ENCODE measurements at places on chromosomes 3 and 15. TPM values are rescaled to one million over a fixed set of nuclear protein-coding genes. Genes with fewer than 3 reads are reported as not detected.

The ARNT2 gene
- total RNA-seq: not detected

The ACP3 gene
- total RNA-seq: not detected

DNA sequence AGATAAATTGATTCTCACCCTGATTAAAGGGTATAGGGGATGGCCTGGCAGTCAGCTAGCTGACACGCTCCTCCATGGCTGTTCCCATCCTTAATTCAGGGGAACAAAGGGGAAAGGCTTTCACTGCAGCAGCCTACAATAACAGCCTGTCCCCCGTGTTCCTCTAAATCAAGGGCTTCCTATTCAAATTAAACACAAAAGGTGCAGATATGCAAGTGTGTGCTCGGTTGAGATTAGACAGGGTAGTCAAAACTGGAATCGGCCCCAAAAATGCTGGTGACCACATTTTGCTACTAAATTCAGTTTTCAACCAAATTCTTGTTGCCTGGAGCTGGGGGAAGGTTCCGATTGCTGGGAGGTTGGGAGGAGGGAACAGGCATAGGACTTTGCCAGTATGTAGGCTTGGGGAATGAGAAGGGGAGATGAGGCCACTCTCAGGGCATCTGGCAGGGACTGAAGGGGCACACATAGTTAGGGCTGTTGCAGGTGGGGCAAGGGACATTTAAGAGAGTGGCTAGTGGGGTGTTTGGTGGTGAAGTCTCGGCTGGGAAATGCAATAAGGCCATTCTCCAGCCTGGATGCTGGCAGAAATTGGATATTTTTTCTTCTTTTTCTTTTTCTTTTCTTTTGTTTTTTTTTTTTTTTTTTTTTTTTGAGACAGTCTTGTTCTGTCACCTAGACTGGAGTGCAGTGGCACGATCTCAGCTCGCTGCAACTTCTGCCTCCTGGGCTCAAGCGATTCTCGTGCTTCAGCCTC, 32.9 kb upstream of the CTSH start:
- DNase-seq: no peak

- DNase-seq: no peak
Observed at GRCh38 chr15:46260937-46261336, 626.1 kb downstream of the SQOR start.

- DNase-seq: no peak
Observed at GRCh38 chr15:73941449-73941848, 15.2 kb downstream of the LOXL1 start.

DNA sequence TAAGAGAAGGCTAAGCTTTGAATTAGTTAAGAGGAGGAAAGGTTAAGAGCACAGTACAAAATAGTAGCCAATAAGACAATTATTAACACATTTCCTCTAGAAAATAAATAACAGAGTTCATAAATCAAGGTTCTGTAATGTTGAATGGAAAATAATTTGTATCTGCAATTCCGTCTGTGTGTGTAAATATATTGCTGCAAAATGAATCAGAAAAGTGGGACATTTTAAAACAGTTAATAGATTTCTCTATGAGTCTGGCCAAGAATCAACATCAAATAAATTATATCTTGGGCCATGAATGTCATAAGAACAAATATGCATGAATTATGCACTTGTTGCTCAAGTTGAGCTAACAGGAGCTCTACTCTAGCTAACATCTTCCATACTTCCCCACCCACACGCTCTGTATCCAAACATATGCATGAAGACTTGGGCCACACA, 14.2 kb upstream of the SUCNR1 start:
- no peak for DNase-seq

The NR2E3 gene
- total RNA-seq: not detected

GRCh38 chr3:30770387-30770786, 124.1 kb downstream of the GADL1 start:
- no peak for DNase-seq

DNA sequence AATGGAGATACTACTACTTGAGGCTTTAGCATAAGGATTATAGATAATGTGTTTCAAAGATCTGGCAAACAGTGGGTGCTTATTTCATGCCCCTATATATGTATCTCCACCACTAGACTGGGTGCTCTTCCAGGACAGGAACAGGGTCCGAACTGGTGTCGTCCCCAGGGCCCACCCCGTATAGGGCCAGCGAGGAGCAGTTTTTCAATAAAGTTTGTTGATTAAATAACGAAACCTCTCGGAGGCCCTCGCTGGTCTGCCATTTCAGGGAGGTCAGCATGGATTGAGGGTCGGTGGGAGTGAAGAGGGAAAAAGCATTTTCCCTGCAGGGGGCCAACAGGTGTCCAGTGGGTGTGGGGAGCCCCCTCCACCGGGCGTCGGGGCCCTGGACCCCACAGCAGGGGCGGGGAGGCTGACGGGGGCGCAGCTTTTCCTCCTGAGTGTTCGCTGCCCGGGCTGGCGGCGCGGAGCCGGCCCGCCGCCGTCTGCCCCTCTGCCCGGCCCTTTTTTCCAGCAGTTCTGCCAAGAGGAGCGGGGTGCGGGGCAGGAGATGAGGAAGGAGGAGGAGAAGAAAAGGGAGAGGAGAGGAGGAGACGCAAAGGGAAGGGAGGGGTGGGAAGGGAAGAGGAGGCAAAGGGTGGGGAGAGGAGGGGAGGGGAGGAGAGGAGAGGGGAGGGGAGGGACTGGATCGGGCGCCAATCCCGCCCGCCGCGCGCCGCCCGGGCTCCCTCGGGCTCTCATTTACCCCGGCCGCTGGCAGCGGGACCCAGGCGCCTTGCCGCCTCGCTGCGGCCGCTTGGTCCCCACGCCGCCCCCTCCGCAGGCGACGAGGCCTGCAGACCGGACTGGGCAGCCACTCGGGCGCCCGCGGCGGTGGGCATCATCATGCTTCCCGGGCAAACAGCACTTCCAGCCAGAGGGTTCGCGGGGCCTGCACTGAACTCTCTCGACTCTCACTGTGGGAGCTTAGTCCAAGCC, 66.3 kb downstream of the ISG20 start:
- peak; percentile 19 for DNase-seq

The CHDH gene
- 0.35 TPM for total RNA-seq

DNA sequence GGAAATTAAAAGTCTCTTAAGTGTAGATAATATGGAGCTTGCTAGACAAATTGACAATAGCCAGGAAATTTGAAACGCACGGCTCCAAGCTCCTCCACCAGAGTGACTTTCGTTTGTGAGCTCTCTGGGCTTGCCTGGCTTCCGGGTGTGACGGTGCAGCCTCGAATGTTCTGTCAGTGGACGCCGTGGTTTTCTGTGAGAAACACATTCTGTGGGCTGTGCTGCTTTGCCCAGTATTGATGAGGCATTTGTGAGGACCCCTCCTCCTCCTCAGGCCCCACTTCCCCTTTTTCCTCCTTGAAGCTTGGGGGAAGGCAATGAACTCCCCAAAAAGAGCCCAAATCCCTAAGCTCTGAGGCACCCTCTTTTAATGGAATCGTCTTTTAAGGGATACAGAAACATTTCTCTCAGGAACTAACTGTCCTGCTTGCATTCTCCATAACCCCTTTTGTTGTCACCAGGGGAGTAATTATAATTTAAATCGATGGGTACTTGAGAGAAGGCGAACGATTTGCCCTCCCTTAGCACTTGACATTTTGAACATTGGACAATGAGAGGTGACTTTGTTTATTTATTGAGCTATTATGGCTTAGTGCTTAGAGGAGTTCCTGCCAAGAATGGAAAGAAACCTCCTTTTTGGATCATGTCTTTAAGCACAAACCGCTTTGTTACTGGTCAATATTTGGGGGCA, 40.8 kb downstream of the POLR2M start:
- peak; percentile 33 for DNase-seq

The PAQR5 gene
- total RNA-seq: 0.19 TPM

The HDC gene
- total RNA-seq: 1.1 TPM

GRCh38 chr3:191425322-191425734, 35.6 kb upstream of the PYDC2 start:
- no peak for DNase-seq

The IL5RA gene
- not detected for total RNA-seq

- DNase-seq: no peak
Observed at GRCh38 chr3:174710612-174711011, 148.5 kb upstream of the NAALADL2 start.

DNA sequence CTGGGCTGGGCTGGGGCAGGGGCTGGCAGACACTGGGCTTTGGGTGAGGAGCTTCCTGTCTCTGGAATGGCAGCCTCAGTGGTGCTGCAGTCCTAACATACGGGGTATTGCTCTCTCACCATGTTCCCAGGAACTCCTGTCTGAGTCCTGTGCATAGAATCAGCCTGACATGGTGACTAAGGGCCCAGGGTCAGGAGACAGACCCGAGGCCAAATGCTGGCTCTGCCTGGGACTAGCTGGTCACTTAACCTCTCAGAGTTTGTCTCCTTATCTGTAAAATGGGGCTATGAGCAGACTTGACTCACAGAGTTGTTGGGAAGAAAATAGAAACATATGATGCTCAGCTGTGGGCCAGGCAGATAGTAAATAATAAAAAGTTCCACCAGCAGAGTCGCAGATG, 28.3 kb downstream of the PRKCD start:
- DNase-seq: no peak

The TEX55 gene
- not detected for total RNA-seq

DNA sequence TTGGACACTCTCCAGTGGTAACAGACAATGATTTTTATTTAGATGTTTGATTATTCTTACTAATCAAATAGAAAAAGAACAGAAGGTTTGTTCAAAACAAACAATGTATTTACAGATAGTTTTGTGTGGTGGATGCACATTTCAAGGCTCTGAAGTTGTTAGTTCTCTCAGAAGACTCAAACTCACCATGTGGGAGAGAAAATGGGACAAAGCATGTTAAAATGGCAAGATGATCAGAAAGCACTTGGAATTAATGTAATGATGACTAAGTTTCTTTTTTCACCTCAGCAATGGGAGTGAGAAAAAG, 450.5 kb upstream of the KCNMB2 start:
- no peak for DNase-seq

DNA sequence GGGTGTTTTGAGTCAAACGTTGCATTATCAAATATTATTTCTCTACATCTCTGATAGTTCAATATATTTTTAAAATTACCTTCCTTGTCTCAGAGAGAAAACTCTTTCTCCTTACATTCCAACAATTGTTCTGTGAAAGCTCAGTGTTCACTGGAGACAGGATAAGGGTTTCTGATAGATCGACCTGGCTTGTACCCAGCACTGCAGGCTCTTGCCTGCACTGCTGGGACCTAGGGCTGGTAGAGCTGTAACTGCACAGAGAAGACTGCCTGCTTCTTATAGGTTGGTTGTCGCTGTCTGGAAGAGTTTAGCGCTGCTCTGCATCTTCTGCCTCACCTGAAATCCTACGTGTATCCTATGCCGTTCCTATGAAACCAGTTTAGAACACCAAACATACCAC, 249.9 kb upstream of the LRTM1 start:
- no peak for DNase-seq

The C2CD4A gene
- 0.14 TPM for total RNA-seq

The DCLK3 gene
- not detected for total RNA-seq

The EPHB1 gene
- not detected for total RNA-seq

DNA sequence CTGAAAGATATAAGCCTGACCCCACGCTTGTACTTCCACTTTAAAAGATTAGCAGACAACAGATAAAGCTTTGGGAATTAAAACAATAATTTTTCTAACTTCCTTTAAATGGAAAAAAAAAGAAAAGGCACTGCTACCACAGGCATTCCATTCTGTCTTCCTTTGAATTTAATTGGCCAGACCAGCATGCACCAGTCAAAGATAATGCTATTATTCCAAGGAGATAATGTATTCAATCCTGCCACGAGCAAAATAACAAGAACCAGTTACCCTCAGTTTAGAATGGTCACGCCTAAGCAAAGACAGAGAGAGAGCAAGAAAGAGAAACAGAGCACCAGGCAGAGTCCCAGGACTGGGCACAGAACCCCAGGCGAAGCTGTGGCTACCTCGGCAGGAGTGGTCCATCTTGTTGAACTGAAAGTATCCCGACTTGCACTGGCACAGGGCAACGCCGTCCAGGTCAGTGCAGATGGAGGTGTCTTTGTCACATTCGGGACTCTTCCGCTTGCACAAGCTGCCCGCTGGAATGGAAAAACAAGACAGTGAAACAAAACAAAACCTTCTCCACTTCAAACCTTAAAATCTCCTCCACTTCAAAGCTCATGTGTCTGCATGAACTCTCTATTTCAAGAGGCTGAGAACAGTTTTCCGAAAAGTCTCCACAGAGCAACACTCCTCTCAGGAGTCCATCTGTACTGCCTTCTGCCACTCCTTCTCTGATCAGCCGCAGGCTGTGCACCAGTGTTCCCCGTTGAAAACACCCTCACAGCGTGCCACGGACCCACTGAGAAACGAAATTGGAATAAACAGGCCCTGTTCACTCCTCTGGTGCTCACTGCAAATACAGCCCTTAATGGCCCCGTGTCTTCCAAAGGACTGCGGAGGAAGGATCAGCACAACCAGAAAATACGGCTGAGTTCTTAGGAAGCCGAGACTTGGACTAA, 58.2 kb downstream of the HEG1 start:
- no peak for DNase-seq

The CP gene
- not detected for total RNA-seq

The CEP63 gene
- 26.9 TPM for total RNA-seq

- DNase-seq: peak; percentile 76
Observed at GRCh38 chr15:52331490-52332240, 36.1 kb upstream of the MYO5C start.

- DNase-seq: no peak
Observed at GRCh38 chr3:195394700-195395099, 48.1 kb downstream of the ACAP2 start.

DNA sequence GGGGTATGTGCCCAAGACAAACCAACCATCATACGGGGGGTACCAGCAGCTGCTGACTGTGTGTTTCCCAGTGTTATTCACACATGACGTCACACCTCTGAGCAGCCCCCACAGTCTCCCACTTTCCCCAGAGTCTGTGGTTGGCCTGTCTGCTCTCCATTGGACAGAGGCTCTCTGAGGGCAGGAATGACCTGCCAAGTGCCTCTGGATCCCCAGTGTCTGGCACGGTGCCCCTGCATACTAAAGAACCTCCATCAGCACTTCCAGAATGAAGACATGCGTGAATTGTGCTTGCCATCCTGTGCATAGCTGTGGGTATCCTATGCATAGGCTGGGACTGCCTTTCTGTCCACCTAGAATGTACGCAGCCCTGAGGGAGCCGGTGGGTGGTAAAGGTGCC, 3.5 kb upstream of the CCDC9B start:
- DNase-seq: no peak
